Astrocyte of the hippocampus (primary cell): ENCODE measurements at places on chromosomes 11 and 22.
A peak's percentile ranks its signal among the peaks of the same experiment; 100 is the strongest.

DNA sequence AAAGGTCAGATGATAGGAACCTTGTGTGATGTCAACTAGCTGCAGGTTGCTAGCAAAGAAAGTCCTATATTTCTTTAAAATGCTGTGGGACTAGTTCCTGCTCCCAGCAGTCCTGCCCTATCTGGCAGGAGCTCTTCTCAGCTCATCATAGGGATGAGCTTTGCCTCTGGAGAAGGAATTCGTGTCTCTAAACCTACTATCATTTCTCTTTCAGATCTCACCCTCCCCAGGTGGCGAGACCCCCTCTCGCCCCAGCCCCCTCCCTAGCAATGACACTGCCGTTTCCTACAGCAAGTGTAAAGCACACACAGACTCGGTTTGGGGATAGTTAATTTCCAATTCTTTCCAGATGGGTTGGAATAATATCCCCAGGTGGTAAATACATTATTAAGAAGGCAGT is 533.3 kb downstream of the OPCML start:
- no peak for DNase-seq

GRCh38 chr11:65611758-65612603 is 2.0 kb downstream of the MAP3K11 start:
- peak; percentile 48 for DNase-seq

DNA sequence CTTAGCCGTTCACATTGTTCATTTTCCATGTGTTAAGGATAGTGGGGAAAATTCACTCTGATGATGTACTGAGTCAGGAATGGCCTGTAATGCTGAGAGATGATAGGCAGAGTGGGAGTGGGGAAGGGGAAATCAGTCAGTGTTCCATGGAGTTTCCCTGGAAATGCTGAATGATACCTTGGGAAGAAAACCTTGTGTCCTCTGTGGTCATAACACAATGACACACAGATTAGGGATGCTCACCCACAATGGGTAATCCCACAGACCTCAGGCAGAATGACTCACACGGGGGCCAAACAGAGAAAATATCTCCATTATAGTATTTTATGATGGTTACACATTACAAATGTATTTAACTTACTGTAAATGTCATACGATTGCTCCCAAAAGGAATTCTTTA is 118.0 kb downstream of the SNX19 start:
- DNase-seq, result peak; percentile 81

- DNase-seq, result no peak
Observed at GRCh38 chr11:75326439-75326810, 25.0 kb downstream of the ARRB1 start.

DNA sequence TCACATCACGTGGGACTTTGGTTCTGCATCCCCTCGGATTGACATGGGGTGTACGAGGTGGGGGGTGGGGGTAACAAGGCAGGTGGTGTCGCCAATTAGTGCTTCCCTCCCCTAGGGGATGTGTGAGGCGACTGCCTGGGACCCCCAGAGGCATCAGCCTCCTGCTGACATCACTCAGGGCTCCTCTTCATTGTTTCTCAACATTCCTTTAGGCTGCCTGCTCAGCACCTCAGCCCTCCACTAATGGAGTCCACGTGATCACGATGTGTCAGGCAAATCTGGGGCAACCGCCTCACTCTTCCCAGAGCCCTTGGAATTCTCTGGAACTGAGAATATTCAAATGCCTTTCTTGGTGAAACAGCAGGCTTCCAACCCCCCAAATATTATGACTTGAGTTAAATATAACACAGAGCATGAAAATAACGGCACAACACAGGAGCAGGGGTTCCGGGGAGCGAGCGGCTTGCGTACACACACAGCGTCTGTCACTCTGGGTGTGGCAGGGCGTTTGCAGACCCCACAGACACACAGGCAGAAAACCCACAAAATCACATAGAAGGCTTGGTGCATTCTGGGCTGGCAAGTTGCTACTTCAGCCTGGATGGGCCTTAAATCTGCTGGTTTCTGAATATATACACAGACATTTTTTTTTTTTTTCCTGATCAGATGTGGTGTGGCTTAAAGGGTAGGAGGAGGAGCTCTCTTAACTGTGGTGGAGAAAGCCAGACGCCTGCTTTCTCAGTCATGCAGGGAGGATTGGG is 170.1 kb upstream of the CADM1 start:
- peak; percentile 46 for DNase-seq

DNA sequence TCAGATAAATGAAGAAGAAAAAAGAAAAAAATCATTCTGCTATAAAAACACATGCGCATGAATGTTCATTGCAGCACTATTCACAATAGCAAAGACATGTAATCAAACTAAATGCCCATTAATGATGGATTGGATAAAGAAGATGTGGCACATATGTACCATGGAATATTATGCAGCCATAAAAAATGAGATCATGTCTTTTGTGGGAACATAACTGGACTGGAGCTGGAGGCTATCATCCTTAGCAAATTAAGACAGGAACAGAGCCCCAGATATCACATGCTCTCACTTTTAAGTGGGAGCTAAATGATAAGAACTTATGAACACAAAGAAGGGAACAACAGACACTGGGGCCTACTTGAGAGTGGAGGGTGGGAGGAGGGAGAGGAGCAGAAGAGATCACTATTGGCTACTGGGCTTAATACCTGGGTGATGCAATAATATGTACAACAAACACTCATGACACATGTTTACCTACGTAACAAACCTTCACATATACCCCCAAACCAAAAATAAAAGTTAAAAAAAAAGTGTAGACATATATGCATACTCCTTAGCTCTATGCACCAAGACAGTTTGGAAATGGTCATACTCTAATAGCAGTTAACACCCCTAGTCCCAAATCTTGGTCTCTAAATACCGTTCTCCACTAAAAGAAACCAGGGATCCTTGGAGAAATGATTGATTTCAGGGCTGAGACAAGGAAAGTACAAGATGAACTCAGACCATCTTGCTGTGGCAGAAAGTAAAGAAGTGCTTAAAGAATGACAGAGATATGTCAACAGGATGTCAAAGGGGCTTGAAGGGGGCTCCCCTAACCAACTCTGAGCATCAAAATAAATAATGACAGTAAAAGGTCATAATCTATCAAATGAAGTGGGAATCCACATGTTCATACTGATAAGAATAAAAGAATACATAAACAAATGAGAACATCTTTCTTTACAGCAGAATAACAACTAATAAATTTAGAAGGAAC is 17.1 kb upstream of the DDX6 start:
- DNase-seq, result no peak

- DNase-seq, result peak; percentile 65
Observed at GRCh38 chr11:73249304-73249703, 22.8 kb upstream of the P2RY6 start.

GRCh38 chr11:1050581-1051355 is 14.2 kb upstream of the MUC6 start:
- peak; percentile 86 for DNase-seq

DNA sequence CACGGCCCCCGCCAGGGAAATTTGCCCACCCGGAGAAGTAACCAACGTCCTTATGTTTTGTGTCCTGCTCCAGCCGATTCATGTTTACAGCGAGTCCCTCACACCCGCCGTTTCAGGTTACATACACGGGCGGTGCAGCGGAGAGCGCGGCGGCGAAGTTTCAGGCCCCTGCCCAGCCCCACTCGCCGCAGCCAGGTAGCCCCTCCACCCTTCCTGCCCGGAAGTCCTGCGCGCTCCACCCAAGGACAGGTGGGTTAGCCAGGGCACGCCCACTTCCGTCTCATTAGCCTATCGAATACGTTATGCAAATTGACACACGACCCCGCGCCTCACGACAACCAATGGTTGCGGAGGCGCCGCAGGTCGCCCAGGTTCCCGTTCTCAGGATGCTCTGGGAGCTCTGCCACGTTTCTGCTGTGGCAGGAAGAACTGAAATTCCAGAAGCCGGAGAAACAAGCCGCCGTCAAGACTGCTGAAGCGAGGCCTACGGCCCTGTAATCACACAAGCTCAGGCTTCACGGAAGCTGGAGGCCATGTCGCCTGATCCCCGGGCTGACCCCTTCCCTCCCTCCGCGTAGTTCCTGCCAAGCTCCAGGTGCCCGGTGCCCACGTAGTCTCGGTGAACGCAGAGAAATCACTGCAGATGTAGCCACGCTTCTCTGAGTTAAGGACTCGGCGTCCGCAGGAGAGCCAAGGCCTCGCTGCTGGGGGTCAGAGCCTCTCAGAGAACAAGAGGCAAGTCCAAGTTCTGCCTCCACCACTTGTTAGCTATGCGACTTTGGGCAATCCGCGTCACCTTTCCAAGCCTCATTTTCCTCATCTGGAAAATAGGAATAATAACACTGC is 22.4 kb upstream of the MYH9 start:
- DNase-seq, result peak; percentile 92

DNA sequence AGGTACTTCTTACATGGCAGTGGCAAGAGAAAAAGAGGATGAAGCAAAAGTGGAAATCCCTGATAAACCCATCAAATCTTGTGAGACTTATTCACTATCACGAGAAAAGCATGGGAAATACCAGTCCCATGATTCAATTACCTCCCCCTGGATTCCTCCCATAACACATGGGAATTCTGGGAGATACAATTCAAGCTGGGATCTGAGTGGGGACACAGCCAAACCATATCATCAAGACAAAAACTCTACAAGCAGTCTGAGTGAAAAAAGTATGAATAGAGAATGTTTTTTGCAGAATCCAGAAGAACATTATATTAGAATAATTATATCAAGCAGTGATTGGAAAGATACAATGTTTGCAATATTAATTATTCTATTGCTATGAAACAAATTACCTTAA is 893.7 kb downstream of the FAM181B start:
- DNase-seq, result no peak

GRCh38 chr11:596374-596773 is 19.4 kb downstream of the IRF7 start:
- no peak for DNase-seq

GRCh38 chr11:94519478-94520084 is 7.3 kb downstream of the C11orf97 start:
- peak; percentile 46 for DNase-seq

GRCh38 chr11:35536470-35536869 is 11.1 kb upstream of the PAMR1 start:
- no peak for DNase-seq

DNA sequence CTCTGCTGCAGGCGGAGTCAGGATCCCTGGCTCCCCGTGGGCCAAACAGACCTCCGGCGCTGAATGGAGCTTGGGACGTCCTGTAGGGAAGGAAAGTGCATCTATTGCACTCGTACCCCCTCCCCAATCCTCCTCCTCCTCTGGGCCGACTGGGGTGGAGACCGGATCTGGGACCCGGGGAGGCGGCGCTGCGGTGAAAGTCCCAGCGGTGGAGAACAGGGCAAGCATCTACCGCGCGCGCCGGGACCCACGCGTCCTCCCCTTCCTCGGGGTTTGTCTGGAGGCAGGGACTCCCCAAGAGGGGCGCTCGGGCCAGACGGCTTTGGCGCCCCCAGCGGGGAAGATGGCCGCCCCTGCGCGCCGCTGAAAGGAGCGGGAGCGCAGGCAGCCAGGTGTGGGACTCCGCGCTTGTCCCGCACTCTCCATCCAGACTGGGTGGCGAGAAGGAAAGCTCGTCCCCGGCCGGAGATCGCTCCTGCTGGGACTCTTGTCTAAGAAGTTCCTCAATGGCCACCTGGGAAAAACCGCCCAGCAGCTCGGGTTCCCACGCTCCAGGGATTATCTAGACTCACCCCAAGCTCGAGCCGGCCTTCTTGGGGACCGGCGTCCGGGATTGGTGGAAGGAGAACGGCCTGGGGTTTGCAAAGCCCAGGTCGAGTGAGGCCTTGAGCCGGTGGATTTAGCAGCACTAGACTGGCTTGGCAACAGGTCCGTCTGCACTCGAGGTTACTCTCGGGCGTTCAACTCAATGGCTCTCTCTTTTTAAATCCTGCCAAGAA is 718 bp downstream of the FADS2 start:
- peak; percentile 69 for DNase-seq

GRCh38 chr11:14538926-14539554 is 18.9 kb upstream of the PSMA1 start:
- DNase-seq, result no peak

- peak; percentile 77 for DNase-seq
Observed at GRCh38 chr11:93740730-93741093, 583 bp downstream of the TAF1D start.

- no peak for DNase-seq
Observed at GRCh38 chr11:73566977-73567755, 30.7 kb downstream of the FAM168A start.

DNA sequence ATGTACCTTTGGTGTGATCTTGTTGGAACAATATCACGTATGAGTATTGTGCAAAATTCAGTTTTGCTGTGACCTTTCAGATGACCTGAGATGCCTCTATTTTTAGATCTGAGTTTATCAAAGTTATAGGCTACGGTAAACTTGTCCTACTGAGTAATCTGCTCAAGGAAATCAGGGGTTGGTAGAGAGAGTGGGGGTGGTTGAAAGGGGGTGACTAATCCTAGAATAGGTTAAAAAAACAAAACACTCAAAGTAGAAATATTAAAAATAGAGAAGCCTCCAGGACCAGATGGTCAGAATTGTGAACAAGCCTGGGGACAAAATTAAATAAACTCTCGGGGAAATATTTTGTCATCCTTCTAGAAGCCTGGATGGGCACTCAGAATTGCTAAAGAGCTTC is 59.9 kb upstream of the C11orf87 start:
- DNase-seq, result no peak

DNA sequence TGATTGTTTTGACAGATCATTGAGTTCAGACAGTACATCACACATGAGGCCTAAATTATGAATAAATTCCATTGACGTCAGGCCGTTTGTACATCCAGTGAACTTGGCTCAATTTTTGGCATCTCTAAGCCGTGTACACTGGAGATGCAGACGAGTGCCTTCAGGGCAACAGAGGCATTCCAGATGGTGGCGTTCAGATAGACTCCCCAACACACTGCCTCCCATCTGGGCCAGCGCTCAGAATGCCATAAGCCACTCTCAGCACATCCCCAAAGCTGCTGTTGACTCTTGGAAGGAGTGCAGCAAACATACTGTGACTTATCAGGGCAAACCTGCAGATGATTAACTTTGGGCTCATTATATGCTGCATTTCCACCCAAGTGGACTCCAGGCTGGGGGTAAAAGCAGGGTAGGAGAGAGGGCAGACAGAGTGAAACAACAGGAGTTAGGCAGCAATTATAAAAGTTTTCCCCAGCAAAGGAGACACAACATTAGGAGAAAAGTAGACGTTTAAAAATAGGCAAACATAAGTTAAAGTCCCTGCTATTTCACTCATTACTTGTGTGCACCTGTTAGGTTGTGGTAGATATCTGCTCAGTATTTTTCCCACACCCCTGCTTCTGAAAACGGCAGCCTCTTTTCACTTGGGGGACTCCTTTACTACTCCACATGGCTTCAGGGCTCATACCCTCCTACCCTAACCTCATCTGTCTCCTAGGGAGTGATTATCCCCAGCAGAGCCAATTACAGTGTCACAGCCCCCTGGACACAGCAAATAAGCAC is 60.2 kb upstream of the PDE3B start:
- DNase-seq, result no peak

GRCh38 chr11:103358251-103358650 is 249.0 kb downstream of the DYNC2H1 start:
- DNase-seq, result peak; percentile 11

GRCh38 chr11:1532014-1532586 is 40.0 kb downstream of the DUSP8 start:
- DNase-seq, result peak; percentile 23

GRCh38 chr11:125171974-125172373 is 7.4 kb downstream of the PKNOX2 start:
- DNase-seq, result no peak
